ENCODE measurements at places on chromosomes 7 and 10.

DNA sequence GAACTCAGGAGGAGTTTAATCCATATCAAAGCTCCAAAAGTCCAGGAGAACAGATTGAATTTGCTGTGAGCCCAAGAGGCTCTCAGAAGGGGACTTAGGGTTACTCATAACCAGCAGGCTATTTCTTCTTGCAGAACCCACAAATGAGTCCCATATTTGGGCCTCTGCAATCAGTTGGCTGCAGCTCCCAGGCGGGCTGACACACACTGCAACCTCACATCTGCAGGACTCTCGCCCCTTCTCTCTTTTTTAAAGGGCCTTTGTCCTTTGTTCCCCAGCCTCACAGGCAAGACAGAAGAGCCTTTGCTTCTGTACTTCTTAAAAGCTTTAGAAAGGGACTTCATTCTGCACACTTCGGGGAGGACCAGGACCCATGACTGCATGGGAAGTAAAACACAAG lies 26.7 kb downstream of the CREB3L2 start:
- DNase-seq: no peak

GRCh38 chr10:996031-996430 lies 7.8 kb downstream of the GTPBP4 start:
- no peak for DNase-seq

DNA sequence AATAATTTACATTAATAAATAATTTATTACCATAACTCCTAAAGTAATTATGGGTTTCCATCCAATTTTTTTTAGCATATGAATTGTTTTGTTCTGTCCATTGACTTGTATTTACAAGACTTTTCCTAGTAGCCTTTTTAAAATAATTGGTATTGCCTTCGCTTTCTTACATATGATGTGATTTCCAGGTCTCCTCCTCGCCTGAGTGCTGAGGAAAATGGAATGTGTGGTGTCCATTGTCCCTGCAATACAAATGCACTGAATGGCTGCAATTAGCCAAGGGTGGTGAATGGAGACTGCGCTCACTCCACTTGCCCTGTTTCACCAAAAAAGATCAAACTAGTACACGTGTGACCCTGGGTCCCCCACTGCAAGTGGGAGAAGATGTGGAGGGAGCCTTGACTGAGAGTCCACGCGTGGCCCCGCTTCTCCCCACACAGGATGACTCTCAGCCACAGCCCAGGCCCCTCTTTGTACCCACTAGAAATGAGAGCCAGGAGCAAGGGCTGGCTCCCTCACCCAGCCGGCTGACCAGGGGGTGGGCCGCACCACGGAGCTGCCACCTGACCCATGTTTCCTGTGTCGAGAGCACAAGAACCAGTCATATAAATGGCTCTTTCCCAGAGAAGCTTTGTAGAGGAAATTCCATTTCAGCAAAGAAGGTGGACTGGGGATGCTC lies 52.6 kb downstream of the FAM53B start:
- no peak for DNase-seq

DNA sequence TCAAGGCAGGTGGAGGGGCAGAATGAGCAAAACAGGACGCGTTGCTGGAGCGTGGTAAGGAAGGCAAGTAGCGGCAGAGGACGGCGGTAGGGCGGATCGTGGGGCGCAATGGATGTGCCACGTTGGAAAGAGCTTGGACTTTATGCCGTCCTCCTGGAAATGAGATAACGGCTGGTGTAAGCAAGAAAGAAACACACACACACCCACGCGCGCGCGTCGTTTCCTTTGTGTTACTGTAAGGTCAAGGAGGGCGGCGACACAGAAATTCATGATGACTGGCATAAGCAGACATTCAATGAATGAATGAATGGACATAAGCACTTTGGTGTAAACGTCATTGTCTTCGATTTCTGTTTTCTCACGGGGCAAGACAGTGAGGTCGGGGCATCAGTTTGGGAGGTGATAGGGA lies 683 bp upstream of the ENTPD7 start:
- DNase-seq: peak; percentile 5

- no peak for DNase-seq
These were observed 119.9 kb downstream of the CNOT4 start for GRCh38 chr7:135389971-135390370.

GRCh38 chr10:84541289-84541637 lies 212.9 kb downstream of the CCSER2 start:
- no peak for DNase-seq

DNA sequence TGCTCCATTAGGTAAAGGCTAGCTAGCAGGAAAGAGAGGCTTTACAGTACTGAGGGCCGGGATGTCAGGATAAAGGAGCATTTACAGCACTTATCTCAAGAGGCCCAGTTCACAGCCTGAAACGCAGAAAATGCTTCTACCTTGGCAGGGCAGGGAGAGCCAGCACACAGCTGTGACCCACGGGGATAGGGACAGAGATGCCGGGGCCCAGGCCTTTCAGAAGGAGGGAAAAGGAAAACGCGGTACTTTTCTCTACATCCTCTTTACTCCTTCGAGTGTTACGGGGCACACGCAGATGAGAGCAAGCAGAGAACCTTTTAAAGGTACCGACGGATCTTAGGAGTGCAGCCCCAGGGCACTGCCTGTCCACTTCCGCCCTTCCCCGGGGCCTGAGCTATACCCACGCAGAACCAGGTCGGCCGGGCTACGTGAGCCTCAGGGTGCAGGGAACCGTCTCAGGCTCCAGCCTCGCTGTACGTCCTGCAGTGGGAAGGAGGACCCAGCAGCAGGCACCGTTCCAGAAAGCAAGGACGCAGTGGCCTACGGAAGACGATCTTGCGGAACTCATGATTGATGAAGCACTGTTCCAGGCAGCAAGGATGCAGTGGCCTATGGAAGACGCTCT lies 232.3 kb downstream of the ELFN1 start:
- DNase-seq: no peak

DNA sequence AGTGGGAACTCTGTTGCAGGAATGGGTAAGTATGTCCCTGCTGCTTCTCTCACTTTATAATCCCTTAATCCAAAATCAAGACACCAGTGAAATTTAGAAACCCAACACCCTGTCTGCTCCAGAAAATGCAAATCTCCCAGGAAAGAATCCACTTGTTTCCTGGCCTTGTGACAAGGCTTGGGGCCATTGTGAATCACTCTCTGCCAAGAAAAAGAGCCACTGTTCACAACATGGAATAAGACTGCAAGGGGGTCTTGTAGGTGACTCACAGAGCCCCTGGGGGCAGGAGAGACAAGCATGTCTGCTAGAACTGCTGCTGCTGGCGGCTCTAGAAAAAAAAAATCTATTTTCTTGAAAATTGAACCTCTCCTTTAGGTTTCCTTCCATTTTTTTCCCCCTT lies 191.2 kb downstream of the SORCS1 start:
- DNase-seq: no peak

- no peak for DNase-seq
These were observed 16.8 kb upstream of the KIF20B start for GRCh38 chr10:89684604-89685003.

- DNase-seq: no peak
These were observed 59.7 kb downstream of the NRBF2 start for GRCh38 chr10:63192826-63193225.

DNA sequence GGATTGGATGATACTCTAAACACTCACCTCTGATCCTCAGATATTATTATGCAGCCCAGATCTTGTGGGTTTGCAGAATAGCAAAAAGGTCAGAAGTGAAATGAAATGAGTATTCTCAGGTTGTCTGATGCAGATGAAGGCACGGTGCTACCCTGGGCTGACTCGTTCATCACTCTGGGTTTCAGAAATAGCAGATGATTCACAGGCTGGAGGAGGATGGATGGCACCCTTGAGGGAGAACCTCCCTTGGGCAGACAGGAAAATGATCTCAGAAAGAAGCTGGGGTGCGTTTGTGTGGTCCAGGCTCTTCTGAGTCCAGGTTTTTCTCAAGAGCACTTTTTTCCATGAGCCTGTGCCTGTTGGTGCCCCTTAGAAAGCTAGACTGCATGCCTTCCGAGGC lies 515.8 kb upstream of the MKI67 start:
- no peak for DNase-seq

All from effector CD8-positive, alpha-beta T cell (primary cell).